ENCODE measurements at places on chromosomes 2 and 18.
A peak's percentile ranks its signal among the peaks of the same experiment; 100 is the strongest.

GRCh38 chr2:37582481-37583220 lies 88.8 kb downstream of the CDC42EP3 start:
- DNase-seq: no peak

DNA sequence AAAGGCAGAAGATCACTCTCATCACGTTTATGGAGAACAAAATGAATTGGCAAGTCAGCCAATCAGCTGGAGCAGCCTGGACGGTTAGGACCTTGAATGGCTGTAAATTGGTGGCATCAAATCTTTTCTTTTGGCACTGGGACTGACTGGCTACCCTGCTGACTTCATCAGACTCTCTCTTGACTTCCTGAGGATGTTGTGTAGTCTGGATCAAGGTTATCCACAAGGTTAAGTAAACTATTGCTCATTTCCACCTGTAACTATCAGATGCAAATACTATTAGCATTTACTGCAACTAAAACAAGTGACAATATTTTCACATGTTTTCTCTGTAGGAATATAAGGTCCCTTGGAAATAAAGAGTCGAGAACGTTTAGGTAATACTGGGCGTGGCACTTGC lies 134.3 kb upstream of the RASGRP3 start:
- DNase-seq: no peak

DNA sequence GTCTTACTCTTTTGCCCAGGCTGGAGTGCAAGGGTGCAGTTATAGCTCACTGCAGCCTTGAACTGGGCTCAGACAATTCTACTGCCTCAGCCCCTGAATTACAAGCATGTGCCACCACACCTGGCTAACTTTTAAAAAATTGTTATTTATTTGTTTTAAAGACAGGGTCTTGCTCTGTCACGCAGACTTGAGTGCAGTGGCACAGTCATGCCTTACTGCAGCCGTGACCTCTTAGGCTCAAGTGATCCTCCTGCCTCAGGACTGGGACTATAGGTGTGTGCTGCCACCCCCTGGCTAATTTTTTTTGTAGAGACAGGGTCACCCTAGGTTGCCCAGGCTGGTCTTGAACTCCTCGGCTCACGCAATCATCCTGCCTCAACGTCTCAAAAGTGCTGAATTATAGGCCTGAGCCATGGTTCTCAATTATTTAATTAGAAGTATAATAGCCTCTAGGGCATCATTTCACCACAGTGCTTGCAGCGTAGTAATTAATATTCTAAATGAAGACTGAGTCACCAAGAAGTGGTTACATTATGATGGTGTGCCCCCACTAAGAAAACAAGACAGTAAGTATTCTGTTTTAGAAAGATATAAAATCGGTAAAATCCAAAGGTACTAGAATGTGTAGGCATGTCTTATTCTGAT lies 69.6 kb downstream of the EML4 start:
- DNase-seq: peak; percentile 35

DNA sequence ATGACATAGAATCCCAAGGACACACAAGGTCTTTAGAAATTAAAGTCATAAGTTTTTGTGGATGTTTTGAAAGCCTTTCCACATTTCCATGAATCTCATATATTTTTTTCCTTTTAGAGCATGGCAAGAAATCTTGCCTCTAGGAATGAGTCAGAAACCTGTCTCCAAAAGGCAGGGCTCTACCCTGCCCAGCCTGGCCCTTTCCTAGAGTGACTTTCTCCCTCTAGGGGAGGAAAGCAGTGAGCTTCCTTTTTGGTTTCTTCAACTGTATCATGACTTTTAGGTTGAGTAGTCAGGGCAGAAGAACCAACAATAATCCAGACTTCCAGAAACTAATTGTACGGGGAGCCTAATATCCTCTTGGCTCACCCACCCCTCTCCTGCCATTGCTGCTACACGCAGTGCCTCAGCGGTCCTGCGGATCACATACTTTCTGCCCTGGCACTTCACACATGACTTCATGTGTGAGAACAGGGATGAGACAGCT lies 300.3 kb downstream of the AGPS start:
- no peak for DNase-seq

DNA sequence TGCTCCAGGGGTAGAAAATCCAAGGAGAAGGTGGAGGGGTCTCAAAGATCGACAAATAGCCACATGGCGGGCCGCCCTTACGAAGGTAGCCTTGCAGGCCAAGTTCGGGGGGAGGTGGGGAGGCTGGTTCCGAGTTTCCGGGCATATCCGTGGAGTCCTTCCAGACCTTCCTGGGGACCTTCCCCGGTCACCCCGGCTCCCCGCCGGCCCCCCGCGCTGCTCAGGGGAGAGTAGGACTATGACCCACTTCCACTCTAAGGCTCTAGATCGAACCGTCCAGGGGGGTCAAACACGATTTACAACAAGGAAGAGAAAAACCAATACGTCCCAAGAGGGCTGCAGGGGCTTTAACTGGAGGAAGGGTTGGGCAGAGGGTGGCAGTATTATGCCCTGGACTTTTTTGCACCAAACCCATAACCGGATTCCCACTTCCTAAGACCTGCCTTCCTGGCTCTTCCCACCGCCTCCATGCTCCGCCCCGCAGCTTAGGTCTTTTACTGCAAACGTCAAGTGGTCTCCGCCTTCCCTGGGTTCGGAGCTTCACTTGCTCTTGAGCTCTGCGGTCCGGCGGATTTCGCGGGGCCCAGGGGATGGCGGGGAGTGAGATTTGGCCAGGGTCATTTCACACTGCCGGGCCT lies 779 bp upstream of the LYPD6 start:
- DNase-seq: peak; percentile 62

DNA sequence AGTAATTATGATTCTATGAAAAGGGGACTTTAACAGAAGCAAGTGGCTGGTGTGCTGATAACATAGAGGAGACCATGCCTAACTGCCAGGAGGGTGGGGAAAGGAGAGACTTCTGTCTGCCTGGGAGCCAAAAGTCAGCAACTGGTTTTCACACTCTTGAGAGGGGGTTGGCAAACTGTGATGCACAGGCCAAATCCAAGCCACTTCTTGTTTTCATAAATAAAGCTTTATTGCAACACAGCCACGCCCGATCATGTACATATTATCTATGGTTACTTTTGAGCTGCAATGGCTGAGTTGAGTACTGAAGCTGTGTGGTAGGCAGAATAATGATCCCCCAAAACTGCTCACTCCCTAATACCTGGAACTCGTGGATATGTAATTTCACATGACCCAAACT lies 208.4 kb downstream of the LNPK start:
- DNase-seq: no peak

DNA sequence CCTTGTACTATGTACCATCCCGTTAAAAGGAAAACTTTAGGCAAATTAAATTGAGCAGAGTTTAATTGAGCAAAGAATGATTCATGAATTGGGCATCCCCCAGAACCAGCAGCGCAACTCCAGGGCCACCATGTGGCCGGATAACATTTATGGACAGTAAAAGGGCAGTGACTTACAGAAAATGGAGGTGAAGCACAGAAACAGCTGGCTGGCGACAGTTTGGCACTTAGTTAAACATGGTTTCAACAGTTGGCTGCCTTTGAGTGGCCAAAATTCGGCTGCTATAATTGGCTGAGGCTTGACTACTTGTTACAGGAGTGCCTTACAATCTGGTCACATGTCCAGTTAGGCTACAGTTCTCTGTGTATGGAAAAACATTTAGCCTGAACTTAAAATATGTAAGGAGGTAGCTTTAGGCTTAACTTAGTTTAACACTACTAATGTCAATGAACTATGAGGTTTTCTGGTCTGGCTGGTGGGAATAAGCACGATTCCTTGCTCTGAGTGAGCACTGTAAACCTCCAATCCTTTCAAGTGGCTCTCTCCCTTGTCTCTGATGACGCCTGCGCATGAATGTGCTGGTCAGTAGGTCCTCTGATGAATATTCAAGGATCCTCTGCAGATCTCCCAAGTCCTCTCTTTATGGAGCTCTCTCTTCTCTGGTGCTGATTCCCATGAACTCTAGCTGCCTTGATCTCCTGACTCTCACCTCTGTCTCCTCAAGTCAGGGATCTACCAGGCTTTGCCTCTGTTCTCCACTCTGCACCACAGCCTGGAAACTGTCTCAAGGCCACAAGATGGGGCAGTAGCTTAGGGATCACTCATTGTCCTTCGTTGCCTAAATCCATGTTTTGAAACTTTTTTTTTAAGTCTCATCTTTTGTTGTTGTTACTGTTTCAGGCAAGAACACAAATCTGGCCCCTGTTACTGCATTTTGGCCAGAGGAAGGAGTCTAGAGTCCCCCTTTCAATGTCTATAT lies 24.4 kb upstream of the RAB31 start:
- DNase-seq: no peak
